Stimulated activated CD4-positive, alpha-beta T cell treated with anti-CD3 and anti-CD28 coated beads, Interleukin-1b, Interleukin-23, amount 100 ng/mL, for 1 hour (primary cell): ENCODE measurements at places on chromosomes 5 and 9.

- no peak for DNase-seq
Measured at GRCh38 chr9:112570671-112571167, 84.1 kb downstream of the KIAA1958 start.

GRCh38 chr5:36613771-36614656, 7.6 kb downstream of the SLC1A3 start:
- DNase-seq: no peak

- DNase-seq: no peak
Measured at GRCh38 chr5:123279136-123279535, 144.1 kb downstream of the CEP120 start.

- DNase-seq: no peak
Measured at GRCh38 chr5:168128557-168128956, 162.9 kb upstream of the WWC1 start.

- no peak for DNase-seq
Measured at GRCh38 chr9:98774746-98775145, 21.6 kb downstream of the ANKS6 start.

DNA sequence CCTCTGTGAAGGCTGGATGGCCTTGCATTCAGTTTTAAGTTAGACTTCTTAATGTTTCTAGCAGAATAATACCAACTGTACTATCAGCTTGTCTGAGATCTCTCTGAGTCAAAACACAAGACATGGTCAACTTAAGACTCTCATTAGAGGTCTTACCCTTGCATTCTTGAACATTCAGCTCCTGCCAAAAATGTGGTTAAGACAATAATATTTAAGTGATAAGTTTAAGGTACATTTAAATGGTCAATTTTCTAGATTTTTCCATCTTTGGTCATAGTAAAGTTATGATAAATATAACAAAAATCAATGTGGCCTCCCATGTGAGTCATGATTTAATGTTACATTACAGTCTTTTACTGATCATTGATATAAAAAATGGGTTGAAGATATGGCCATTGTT, 75.0 kb downstream of the NR2F1 start:
- no peak for DNase-seq

DNA sequence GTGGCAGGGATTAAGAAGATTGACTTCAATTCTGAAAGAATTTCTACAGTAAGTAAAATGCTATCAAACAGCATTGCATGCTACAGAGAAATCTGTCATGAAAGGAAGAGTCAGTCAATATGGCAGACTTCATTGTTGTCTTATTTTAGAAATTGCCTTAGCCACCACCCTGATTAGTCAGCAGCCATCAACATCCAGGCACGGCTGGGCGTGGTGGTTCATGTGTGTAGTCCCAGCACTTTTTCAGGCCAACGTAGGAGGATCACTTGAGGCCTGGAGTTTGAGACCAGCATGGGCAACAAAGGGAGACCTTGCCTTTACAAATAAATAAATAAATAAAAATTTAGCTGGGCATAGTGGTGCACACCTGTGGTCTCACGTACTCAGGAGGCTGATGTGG, 46.6 kb downstream of the RMI1 start:
- no peak for DNase-seq

DNA sequence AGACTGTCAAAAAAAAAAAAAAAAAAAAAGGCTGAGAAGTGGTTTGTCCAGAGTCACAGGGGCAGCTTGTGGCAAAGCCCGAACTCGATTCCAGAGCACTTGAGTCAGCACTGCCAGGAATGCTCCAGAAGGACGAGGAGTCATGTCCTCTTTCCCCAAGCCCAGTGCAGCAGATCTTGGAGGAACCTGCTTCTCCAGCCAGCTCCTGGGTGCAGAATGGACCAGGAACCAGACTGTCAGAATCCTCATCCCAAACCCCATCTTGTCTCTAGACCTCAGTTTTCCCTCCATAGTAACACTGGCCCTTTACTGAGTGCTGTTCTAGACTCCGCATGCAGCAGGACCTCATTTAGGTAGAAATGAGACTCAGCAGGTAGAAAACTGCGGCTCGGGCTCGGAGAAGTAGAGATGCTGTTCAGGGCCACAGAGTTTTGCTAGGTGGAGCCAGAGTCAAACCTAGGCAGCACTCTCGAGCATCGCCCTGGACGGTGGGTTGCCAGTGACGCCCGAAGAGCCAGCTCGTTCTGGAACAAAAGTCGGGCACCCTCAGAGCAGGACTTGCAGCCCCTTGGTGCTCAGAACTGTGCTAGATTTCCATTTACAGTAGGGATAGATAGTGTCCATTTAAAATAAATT, 15.4 kb downstream of the CD74 start:
- no peak for DNase-seq

DNA sequence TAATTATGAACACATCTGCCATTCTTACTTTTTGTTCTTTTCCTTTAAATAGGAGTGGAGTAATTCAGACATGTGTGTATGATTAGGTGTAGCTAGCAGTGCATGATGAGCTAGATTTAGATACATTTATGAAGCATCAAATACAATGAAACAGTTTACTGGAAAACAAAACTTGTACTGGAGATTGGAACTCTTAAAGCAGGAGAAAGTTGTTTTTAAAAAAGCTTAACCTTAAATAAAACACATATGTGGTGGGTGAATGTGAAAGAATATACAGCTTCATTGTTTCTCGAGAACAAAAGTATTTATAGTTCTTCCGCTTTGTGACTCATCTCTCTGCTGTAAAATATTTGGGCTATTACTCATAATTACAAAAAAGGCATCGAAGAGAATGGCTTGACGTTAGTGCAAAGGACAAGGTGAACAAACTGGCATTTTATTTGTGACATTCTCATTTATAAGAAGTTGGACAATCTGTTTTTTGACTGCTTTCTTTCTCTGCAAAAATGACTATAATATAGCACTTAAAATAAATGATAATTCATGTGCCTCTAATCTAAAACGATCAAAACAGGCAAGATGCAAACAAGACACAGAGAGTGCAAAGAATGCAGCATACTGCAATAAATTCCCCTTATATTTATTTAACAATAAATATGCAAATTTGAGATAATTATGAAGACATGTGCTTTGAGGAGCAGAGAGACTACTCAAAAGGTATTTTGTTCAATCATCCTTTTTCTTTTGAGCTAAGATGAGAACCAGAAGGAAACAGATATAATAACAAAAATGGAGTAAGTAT, 478.8 kb downstream of the CETN3 start:
- DNase-seq: no peak

GRCh38 chr9:14520341-14520740, 172.9 kb downstream of the ZDHHC21 start:
- DNase-seq: no peak

- DNase-seq: no peak
Measured at GRCh38 chr5:130052752-130053151, 148.5 kb downstream of the CHSY3 start.

GRCh38 chr9:30796764-30797163, 1587.7 kb upstream of the ACO1 start:
- no peak for DNase-seq

GRCh38 chr5:139392324-139392677, 2.6 kb upstream of the MZB1 start:
- DNase-seq: no peak

- DNase-seq: no peak
Measured at GRCh38 chr5:33275391-33275790, 165.4 kb upstream of the TARS1 start.

GRCh38 chr5:78534905-78535200, 113.7 kb downstream of the LHFPL2 start:
- DNase-seq: no peak

DNA sequence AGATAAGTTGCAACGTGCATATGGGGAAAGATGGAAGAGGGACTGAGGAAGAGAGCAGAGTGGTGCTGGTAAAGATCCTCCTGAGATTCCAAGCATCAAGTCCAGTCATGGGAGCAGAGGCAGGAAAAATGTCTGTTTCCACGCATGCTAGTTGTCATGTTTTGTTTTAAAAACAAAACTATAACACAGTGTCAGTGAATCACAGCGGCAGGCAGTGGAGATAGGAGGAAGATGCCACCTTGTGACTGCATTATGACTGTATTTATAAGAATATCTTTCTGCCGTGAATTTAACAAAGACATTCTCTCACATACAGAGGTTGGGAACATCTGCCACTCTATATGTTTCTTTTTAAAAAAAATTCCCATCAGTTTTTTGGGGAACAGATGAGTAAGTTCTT, 3.7 kb upstream of the SVEP1 start:
- DNase-seq: no peak

- no peak for DNase-seq
Measured at GRCh38 chr9:129584136-129584535, 36.8 kb downstream of the C9orf50 start.

DNA sequence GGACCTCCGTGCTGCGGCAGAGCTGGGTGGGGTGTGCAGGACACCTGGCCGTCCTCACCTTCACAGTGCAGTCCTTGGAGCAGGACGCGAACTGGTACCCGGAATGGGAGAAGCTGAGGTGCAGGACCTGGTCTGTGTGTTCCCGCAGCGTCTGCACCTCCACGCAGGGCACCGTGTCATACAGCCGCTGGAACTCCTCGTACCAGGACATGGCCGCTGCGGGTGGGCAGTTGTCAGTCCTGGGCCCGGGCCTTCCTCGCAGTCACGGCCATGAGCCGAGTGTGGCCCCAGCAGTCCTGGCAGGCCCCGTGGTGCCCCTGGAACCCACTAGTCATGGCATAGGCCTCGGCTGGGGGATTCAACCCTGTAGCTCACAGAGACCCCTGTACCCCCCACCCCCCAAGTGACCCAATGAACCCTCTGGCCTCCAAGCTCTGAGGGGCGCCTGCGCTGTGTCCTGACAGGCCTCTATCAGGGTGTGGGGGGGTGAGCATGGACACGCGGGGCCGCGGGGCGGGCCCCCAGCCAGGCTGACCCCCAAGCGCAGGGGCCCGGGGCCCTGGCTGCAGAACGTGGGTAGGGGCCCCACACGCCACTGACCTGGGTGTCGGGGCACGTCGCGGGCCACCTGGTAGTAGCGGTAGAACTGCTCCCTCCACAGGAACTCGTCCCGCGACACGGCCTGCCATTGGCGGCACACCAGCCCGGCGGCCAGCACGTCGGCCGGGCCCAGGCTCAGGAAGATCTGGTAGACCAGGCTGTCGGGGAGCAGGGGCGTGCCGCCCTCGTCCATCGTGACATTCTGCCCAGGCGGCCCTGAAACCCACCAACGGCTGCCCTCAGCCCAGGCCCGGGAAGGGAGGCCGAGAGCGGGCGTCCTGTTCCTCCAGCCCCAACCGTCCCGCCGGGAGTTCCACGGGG, 987 bp downstream of the FBXW5 start:
- DNase-seq: no peak

DNA sequence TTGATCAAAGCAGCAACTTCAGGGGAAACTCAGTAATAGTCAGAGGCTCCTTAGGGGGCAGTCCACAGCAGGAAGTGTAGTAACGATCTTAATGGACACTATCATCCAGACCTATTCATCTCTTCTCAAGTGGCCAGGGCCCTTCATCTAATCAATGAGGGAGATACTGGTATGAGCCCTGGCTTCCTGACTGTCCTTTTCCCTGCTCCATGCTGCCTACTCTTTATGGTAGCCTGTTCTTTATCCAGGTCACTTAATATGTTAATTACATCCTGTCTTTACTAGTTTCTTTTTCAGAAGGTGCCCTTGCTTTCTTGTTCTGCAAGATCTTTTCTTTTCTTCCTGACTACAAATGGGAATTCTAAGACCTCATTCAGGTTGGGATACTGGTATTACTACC, 197.1 kb downstream of the CAVIN4 start:
- DNase-seq: no peak

DNA sequence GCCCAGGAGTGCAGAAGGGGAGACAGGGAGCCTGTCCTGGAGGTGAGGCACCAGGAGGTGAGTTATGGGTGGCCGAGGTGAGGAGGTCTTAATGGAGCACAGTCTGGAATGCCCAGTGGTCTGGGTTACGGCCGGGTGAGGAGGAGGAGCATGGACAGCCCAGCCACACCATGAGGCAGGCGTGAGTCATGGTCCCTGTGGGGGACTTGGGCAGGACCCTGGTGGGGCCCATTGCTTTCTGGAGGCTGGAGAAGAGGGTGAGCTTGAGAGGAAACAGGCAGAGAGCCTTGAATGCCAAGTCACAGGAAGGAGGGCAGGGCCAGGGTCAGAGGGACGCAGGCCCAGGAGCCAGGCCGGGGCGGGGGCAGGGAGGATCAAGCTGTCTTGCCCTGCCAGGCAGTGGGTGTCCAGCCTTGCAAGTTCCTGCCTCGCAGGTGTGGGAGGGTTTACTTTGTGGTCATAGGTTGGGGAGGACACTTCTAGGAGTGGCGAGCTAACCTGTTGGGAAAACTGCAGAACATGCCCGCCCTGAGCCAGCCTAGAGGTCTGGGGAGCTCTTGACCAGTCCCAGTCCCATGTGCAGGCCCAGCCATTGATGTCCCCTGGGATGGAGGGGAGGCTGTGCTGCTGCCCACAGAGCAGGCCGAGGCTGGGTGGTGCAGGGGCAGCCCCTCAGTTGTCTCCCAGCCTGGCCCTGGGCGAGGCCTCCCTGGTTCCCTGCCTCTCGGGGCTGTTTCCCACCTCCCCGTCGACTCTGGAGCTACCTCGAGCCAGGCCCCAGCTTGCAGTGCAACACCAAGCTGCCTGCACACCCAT, 2.8 kb downstream of the CACNA1B start:
- no peak for DNase-seq

- DNase-seq: no peak
Measured at GRCh38 chr5:67515762-67516161, 319.2 kb upstream of the CD180 start.
